ENCODE measurements at places on chromosomes 12 and 14.

DNA sequence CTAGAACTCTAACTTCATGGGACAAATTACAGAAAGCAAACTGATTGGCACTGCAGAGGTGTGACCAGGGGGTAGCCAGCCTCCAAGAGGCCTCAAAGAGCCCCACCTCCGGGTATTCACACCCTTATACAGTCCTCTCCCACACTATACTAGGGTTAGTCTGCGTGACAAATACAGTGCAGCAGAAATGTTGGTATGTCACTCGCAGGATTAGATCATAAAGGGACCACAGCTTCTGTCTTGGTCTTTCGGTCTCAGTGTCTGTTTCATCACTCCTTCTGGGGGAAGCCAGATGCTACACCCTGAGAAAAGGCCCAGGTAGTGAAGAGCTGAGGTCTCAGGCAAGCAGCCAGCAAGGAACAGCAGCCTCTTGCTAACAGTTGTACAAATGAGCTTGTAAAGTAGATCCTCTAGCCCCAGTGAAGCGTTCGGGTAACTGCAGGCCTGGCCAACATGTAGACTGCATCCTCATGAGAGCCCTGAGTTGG lies 68.9 kb upstream of the SAV1 start:
- DNase-seq: peak; percentile 37

- no peak for DNase-seq
Measured at GRCh38 chr14:70708717-70709570, 67.2 kb downstream of the TTC9 start.

- DNase-seq: no peak
Measured at GRCh38 chr12:118840878-118841277, 140.5 kb upstream of the SRRM4 start.

DNA sequence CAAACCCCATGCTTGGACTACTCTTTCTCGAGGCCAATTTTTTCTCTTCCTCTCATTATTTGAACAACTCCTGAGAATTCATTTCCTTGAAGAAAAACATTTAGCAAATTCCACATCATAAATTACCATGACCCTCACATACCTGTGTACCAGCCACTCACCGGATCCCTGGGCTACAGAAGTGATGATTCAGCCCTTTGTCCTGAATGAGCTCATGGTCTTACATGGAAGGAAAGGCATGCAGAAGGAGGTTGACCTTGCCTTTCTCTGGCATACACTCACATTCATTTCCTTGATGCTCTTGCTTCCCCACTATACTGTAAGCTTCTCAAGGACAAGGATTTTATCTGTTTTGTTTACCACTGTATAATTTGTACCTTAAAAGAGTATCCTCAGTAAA lies 191.5 kb downstream of the SLC5A8 start:
- DNase-seq: no peak

DNA sequence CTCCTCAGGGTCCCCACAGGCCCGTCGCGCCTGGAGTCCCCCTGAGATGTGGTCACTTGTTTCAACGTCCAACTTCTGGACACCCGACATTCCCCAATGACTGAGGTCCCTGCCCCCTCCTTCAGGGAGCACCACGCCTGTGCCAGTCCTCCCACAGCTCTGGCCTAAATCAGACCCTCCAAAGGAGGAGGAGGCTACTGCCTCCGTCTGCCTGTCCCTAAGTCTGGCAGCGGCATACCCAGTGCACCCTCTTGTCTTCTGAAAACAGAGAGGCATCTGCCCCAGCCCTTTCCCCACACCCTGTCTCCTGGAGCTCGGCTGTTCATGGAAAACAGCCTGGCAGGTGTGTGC lies 46.2 kb downstream of the TESC start:
- no peak for DNase-seq

GRCh38 chr12:7137908-7138307 lies 7.7 kb downstream of the CLSTN3 start:
- no peak for DNase-seq

- no peak for DNase-seq
Measured at GRCh38 chr14:88829685-88830302, 5.3 kb downstream of the TTC8 start.

DNA sequence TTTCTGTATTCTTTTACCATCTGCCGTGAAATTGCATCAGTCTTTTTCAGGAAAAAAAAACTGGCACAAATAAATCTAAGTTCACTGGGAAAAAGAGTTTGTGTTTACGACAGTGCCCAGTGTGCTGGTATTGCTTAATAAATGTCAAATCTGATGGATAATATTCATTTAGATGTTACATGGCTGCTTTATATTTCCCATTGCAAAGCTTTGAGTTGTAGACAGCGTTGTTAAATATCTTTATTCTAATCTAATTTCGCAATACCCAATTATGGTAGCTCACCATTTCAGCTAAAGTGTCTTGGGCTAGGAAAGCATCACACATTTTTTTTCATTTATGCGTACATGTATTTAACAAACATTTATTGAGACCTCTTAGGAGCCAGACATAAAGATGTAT lies 1994.5 kb upstream of the FLRT2 start:
- no peak for DNase-seq

All from stimulated activated CD8-positive, alpha-beta memory T cell treated with anti-CD3 and anti-CD28 coated beads, Interleukin-15, amount 100 ng/mL, for 48 hours (primary cell).